ENCODE measurements at places on chromosomes 4 and X.

DNA sequence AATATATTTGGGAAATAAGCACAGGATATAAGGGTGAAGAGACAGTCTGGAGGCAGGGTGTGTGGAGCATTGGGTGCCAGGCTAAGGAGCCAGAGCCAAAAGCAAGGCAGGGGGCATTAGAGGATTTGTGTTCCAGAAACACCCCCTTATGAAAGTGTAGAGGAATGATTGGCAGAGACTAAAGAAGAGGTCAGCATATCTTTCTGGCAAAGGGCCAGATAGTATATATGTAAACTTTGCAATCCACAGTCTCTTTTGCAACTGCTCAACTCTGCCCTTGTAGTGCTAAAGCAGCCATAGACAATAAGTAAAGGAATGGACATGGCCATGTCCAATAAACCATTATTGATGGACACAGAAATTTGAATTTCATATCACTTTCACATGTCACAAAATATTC is 3.6 kb upstream of the SLC9A6 start:
- DNase-seq: no peak

- no peak for DNase-seq
These were observed 19.7 kb upstream of the FHIP1A start for GRCh38 chr4:151389311-151389710.

DNA sequence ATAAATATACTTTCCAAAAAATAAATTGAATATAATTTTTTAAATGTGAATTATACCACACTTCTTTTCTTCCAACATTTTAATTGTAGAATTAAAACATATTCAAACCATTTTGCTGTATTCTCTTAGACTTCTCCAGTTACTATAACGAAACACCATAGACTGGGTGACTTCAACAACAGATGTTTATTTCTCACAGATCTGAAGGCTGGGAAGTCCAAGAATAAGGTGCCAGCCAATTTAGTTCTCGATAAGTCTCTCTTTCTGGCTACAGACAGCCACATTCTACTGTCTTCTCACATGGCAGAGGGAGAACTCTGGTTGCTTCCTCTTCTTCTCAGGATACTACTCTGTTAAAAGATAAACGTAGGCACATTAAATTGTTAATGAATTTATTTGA is 155.8 kb upstream of the UGT8 start:
- no peak for DNase-seq

GRCh38 chr4:185775792-185776555 is 36.0 kb downstream of the SORBS2 start:
- no peak for DNase-seq

DNA sequence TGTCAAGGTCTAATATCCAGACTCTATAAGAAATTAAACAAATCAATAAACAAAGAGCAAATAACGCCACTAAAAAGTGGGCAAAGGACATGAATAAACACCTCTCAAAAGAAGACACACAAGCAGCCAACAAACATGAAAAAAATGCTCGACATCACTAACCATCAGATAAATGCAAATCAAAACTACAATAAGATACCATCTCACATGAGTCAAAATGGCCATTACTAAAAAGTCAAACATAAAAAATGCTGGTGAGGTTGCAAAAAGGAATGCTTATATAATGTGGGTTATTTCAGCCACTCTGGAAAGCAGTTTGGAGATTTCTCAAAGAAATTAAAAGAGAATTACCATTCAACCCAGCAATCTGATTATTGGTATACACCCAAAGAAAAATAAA is 481.1 kb downstream of the STPG2 start:
- no peak for DNase-seq

DNA sequence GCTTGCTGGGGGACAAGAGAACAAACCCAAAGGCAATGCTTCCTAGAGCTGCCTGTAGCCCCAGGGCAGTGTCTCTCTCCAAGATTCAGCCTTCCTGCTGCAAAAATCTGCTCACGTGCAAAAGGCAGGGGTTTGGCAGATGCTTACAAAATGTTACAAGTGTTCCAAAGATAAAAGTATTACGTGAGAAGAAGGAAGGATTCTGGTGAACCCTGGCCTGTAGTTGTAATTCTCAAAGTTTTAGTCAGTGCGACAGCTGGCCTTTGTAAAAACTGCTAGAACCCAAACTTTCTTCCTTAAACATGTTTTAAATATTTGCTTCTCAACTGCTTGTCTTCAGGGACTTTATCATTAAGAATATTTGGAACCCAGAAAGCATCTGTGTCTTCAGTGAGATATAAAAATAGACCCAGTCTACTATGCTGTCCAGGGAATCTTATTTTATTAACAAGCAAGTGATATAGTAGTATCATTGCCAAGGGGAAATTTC is 232.3 kb downstream of the FRMPD4 start:
- no peak for DNase-seq

DNA sequence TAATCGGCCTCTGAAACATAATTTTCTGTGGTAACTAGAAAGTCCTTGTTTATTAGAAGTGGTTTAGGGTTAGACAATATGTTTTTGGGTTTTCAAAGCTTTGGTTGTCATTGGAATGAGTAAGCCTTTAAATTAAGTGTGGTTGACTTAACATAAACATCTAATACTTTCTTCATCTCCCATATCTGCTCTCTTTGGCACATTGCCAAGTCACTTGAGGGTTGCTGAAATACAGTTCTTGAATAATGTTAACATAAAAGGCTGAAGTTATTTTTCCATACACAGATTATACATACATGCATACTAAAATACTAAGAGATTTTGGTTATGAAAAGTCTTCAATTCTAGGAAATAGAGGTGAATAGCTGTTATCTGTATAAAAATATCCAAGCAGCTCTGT is 241.7 kb upstream of the BMP3 start:
- no peak for DNase-seq

DNA sequence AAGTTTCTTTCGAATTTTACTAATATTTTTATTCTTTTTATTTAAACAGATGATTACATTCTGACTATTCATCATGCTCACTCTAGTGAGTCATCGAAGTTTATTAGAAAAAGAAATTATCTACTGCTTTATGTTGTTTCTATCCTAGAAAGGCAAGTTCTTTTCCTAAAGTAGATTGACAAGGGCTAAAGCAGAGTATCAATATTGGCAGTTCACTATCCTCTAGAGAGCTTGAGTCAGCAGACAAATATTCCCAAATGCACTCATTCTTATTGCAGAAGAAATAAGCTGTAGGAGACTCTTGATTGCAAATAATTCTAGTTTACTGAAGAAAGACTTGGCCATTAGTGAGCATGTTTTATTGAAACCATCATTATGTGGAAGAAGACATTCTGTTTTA is 911.8 kb downstream of the CENPC start:
- DNase-seq: no peak

DNA sequence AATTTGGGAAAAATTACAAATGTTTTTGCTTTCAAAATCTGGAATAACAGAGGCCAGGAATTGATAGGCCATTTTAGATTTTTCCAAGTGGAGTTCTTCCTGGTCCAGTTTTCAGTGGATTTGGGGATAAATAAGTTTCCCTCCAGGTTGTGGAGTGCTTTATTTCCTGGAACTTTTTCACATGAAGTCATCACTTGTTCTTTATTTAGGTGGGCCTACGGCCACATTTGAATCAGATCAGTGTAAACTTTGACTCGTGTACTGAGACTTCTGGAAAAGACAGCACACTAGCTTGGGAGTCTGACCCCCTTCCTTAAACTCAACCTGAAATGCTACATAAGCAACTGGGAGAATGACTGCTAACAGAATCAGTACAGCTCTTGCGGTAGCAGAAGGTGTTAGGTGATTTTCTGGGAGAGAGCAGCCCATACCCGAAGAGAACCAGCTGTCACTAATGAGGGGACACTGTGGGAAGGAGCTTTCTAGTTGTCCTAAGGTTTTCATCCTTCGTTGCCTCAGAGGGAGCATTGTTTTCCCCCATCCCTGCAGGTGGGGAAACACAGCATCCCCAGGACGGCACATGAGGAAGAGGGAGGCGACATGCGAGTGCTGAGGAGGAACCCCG is 235.2 kb upstream of the FAT1 start:
- no peak for DNase-seq

GRCh38 chr4:169252339-169253112 is 18.2 kb downstream of the SH3RF1 start:
- DNase-seq: no peak

GRCh38 chr4:108352664-108353308 is 184.1 kb upstream of the LEF1 start:
- no peak for DNase-seq

- no peak for DNase-seq
These were observed 27.5 kb upstream of the PDGFC start for GRCh38 chr4:156999175-156999517.

- DNase-seq: no peak
These were observed 877 bp upstream of the NKX1-1 start for GRCh38 chr4:1406981-1407656.

GRCh38 chr4:166531703-166532102 is 658.7 kb downstream of the TLL1 start:
- no peak for DNase-seq

GRCh38 chrX:2609431-2610238 is 81.5 kb upstream of the CD99 start:
- no peak for DNase-seq

GRCh38 chr4:78720994-78721677 is 55.0 kb upstream of the BMP2K start:
- DNase-seq: peak; percentile 5

GRCh38 chrX:152601848-152602616 is 35.7 kb upstream of the GABRQ start:
- no peak for DNase-seq

DNA sequence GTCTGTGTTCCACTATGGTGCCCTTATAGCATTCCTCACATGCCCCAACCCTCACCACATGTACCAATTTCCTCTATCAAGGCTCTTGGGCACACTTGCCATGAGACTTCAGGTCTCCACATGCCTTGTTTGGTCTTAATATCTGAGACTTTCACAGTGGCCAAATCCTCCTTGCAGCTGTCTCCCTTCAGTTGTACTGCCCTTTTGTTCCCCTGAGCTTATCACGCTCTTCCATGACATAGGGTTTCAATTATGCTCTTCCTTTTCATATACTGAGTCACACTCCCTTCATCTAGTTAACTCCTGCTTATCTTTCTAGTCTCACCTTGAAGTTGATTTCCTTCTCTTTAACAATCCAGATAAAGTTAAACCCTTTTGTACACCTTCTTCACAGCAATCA is 212.9 kb downstream of the PDHA2 start:
- DNase-seq: no peak

- no peak for DNase-seq
These were observed at the start of gene MAGEC3 for GRCh38 chrX:141838016-141838415. Gene MAGEC3, plus strand, starts transcription at chrX:141838316. Its CDS starts 0 bp downstream, at chrX:141838316.

DNA sequence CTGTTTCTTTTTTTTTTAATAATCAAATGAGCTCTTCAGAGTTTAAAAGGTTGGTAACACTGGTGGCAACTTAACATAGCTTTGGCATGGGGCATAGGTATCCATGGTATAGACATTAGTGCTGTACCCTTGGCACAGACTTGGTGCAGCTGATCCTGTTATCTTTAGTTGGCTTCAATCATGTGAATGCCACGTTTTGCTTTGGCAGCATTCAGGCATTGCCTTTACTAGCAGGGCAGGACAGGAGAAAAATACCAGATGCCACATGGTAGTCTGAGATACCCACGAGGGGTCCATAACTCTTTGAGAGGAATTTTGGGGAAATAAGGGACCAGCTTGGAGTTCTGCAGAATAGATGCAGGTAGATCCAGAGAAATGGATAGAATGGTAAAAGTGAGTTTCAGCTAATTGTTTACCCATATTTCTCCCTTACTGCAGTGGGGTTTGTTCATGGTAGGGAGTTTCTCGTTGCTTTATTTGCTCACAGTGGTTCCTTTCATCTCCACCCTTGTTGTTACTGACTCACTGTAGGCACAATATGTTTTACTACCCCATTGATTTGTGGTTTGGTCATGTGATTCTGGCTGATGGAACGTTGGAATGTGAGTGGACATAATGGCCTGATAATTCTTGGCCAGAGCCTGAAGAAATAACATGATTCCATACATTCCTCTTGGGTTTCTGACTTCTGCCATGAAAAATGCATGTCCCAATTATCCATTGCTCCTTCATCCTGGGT is 342.7 kb downstream of the GLUD2 start:
- DNase-seq: no peak

- no peak for DNase-seq
These were observed 96.8 kb downstream of the ARSJ start for GRCh38 chr4:113882668-113883067.

GRCh38 chr4:26368685-26369084 is 47.9 kb downstream of the RBPJ start:
- DNase-seq: no peak

DNA sequence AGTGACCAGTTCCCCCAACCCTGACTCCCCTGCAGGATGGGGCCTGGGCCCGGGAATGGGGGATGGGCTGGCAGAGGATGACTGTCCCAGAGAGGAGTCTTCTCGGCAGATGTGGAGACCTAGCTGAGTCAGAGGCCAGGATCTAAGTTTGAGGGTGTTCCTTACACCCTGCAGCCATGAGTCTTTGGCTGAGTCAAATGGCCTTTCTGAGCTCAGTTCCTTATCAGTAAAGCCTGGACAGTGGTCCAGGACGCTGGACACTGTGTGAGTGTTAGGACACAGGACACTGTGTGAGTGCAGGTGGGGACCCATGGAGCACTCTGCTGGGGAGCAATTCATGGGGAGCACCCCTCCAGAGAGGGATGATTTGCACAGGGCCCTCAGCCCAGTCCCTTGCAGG is 5.0 kb downstream of the IL9R start:
- DNase-seq: no peak

GRCh38 chrX:30612250-30612655 is 34.7 kb upstream of the TASL start:
- DNase-seq: no peak
